Activated CD8-positive, alpha-beta memory T cell treated with anti-CD3 and anti-CD28 coated beads for 1 hour (primary cell): ENCODE measurements at places on chromosomes 1 and 21.

- no peak for DNase-seq
Measured at GRCh38 chr1:82388679-82389078, 587.9 kb downstream of the ADGRL2 start.

DNA sequence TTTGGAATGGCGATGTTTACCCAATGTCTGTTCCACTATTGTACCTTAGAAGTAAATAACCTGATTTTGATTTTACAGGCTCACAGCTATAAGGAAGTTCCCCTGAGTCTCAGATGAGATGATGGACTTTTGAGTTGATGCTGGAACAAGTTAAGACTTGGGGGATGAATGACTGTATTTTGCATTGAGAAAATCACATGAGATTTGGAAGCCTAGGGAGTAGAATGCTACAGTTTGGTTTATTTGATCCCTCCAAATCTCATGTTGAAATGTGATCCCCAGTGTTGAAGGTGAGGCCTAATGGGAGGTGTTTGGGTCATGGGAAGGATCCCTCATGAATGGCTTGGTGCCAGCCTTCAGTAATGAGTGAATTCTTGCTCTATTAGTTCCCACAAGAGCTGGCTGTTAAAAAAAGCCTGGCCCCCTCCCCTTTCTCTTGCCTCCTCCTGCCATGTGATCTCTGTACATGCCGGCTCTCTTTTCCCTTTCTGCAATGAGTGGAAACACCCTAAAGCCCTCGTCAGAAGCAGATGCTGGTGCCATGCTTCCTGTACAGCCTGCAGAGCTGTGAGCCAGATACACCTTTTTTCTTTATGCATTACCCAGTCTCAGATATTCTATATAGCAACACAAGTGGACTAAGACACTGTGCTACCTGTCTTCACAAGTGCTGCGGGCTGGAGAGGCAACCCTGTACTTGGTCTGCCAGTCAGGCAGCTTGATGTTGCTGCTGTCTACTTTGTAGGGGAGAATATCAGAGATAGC lies 77.0 kb upstream of the TLR5 start:
- no peak for DNase-seq

DNA sequence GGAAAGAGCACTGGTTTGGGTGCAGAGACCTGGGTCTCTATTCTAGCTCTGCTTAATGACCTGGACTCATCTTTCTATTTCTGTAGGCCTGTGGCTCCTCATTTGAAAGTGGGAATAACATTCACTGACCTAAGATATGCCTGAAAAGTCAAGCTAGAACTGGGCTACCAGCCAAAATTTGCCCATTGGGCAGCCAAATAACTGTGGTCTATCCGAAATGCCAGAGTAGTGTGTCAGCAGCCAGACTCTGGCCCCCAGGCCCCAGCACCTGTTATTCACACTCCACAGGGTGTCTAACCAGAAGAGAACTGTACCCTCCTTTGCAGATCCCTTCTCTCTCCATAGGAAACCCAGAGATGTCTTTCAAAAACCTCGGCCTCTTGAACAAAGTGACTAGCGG lies 12.6 kb downstream of the DAB1 start:
- DNase-seq: no peak

GRCh38 chr1:212585210-212585609 lies 23.4 kb upstream of the ATF3 start:
- no peak for DNase-seq

DNA sequence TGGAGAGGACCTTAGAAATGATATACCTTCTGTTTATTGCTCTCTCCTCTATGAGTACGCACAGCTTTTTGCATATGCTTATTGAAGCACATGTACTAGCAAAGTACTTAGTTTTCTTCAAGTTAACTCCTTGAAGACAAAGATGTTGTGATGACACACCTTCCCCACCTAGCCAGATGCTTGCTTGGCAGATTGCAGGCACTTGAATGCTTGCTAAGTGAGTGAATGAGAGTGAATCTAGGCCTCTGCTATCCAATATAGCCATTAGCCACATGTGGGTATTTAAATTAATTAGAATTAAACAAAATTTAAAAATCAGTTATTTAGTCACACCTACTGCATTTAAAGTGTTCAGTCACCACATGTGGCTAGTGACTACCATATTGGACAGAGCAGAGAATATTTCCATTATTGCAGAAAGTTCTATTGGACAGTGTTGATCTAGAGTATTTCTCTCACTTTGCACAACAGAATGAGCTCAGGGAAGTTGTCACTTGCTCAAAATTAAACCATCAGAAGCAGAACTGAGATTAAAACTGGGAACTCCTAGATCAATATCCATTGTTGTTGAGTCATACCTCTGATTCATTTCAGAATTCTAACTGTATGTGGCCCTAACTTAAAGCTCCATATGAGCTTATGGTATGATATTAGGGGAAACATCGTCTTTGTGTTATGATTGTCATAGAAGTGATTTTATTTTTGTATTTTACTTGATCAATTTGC lies 8.6 kb upstream of the EEIG2 start:
- no peak for DNase-seq

DNA sequence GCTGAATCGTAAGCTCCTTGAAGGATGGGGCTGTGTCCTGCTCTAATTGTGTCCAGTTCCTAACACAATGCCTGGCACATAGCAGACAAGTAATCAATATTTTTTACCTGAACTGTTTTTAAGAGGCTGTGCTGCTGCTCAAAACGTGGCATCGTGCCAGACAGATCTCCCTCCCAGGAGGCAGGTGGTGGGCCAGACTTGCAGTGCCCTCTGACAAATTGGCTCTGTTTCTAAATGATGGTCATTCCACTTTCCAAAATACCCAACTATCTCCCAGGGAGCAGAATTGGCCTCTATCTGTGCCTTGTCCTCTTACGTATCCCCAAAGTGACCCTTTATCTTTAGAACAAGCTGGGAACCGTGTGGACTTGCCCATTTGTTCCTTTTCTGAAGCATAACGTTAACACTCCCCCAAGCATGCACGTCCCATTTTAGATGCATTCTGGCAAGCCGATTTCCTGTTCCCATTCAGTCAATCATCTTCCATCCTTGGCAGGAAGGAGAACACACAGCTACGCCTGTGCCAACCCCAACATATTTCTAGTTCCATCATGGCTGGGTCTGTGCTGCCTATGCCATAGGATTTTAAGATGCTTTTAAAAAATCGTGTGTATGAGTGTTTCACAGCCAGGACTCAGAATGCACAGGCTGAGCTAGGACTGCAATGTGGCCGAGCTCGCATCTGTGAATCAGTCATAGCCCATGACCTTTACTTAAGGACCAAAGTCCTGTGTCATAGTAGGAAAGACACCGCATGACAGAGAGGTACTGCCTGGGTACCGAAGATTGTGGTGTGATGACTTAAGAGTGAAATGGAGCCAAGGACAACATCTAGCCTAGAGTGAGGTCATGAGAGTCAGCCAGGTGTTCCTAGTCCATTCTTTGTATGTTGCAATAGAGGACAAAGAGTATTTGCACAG lies 408.6 kb downstream of the PRDM2 start:
- no peak for DNase-seq

GRCh38 chr21:31425138-31425537 lies 81.1 kb upstream of the TIAM1 start:
- no peak for DNase-seq

DNA sequence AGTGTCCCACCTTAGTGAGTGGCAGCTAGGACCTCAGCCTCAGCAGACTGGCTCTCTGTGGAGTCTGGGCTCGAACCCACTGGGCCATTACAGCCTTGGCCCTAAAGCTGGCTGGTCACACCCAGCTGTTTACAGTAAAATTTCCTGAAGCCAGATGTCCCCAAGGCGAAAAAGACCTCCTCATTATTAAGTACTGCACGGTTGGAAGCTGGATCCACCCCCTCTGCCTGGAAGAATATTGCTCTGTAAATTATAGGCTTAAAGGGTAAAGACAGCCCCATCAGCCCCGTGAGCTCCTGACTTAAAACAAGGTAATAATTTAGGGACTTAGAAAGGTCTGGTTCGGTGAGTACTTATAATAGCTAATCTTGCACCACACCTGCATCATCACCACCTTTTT lies 30.3 kb upstream of the TMEM51 start:
- DNase-seq: no peak
